ENCODE measurements at places on chromosomes 12 and 14.

- DNase-seq, result no peak
Observed at GRCh38 chr14:87179936-87180335, 813.0 kb downstream of the GALC start.

- no peak for DNase-seq
Observed at GRCh38 chr14:36493761-36494160, 26.3 kb downstream of the NKX2-1 start.

- DNase-seq, result no peak
Observed at GRCh38 chr12:92389466-92389865, 243.8 kb upstream of the BTG1 start.

DNA sequence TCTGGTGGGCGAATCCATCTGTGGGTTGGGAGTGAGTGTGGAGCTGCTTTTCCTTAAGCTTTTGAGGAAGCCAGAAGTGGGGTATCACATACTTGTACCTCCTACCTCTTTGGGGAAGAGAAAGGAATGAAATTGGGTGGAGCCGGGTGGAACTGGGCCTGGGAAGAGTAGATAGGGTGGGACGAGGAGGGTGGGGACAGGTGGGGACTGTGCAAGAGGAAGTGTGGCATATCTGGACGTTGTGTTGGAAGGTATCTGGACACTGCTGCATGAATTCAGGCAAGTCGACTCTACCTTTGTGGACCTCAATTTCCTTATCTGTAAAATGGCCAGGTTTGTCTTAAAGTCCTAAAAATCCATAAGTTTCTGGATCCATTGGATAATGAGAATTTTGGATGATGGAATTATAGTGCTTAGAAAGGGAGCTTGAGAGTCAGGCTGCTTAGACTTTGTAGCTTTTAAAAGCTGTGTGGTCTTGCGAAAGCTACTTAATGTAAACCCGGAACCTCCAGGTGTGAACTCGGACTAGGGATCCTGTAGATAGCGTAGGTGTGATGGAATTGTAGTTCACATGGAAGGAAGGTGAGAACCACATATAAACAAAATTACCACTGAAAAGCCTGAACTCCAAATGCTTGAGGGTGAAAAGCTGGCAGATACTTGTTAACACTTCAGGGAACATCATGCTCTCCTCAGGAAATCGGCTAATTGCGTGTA lies 2.1 kb downstream of the VRTN start:
- no peak for DNase-seq

DNA sequence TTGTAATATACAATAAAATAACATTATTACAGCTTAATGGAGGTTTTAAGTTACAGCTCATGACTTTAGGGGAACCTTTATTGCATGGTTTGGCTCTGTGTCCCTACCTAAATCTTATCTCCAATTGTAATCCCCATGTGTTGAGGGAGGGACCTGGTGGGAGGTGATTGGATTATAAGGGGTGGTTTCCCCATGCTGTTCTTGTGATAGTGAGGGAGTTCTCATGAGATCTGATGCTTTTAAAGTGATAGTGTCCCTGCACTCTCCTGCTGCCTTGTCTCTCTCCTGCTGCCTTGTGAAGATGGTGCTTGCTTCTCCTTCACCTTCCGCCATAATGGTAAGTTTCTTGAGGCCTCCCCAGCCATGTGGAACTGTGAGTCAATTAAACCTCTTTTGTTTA lies 132.1 kb upstream of the SYT1 start:
- no peak for DNase-seq

DNA sequence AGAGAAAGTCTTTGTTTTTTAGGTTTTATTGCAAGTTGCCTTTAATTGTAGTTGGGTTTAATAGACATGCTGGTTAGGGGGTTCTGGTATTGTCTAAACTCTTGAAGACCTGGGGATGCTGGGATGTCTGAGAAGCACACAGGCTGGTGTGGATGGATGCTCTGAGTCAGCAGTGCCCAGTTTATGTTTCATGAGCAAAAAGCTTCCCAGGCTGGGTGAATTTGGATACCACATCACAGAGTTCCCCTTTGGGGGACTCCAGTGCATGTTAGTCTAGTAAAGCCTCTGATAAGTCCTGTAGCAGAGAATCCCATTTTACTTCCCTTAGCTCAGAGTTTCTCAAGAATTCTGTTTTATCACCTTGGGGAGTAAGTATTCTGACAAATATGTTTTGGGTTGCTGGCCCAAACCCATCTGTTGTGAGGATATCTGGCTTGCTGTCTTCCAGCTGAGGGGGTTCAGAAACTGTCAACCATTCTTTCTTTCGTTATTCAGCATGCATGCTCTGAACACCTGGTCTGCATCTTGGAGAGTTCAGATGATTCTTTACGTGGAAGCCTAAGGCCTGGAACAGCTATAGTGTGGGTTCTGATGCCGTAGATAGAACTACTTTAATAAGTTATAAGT lies 509.1 kb downstream of the VRK1 start:
- DNase-seq, result no peak

DNA sequence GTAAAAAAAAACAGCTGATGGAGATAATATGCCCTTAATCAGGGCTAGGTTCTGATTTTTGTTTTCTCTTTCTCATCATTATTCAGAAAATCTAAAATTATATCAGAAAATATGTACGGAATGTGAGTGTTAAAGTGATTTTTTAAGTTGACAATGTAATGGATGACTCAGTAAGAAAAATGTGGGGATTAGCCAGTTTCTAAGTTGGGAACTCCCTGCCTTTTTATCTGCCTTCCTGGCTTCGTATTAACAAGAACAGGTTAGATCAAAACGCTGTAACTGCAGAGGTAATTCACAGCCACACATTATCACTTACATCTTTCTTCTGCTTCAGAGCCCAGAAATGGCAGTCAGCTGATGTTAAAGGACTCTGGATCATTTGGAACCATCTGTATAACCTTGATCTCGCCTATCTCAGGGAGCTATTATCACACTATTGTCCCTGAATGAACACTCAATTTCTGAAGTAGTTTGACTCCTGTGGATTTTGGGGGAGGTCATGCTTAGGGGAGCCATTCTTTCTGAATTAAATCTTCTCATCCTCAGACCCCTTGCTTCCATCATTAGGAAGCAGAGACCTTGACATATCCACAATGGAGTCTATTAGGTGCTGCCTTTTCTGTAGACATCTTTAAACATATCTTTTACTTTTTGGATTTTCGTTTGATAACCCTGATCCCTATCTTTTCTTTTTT lies 135.7 kb upstream of the SLC16A7 start:
- DNase-seq, result no peak

DNA sequence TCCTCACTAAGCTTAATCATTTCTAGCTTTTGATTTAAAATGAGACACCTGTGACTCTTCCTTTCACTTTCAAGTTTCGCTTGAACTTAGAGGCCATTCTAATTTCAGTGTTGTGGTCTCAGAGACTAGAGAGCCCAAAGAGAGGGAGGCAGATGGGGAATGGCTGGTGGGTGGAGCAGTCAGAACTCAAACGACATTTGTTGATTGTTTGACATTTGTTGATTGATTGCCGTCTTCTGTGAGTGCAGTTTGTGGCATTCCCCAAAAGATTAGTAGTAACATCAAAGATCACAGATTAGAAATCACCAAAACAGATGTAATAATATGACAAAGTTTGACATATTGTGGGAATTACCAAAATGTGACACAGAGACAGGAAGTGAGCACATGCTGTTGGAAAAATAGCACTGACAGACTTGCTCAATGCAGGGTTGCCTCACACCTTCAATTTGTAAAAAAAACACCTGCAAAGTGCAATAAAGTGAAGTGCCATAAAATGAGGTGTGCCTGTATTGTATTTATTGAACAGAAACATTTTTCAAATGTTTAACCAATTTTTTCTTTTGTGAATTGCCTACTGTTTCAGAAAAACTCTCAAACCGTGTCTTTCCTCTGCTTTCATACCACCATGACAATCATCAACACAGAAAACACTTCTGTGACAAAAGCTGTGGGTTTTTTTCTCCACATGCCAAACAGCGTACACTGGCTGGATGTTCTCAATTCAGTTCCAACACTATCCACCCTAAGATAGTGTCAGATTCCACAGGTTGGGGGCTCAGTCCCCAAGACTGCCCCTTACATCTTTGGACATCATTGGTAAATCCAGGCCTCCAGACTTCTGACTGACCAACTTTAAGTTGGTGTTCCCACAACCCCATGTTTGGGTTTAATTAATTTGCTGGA lies 376.3 kb upstream of the RGS6 start:
- peak; percentile 34 for DNase-seq

GRCh38 chr12:96486751-96487613 lies 2.4 kb upstream of the CFAP54 start:
- DNase-seq, result no peak

GRCh38 chr14:92950773-92951172 lies 27.8 kb downstream of the CHGA start:
- DNase-seq, result no peak

- no peak for DNase-seq
Observed at GRCh38 chr12:3077572-3078081, 448 bp downstream of the TSPAN9 start.

- DNase-seq, result no peak
Observed at GRCh38 chr14:20035449-20035848, 389 bp downstream of the OR4K13 start.

- DNase-seq, result no peak
Observed at GRCh38 chr12:129893691-129894090, 10.1 kb downstream of the TMEM132D start.

DNA sequence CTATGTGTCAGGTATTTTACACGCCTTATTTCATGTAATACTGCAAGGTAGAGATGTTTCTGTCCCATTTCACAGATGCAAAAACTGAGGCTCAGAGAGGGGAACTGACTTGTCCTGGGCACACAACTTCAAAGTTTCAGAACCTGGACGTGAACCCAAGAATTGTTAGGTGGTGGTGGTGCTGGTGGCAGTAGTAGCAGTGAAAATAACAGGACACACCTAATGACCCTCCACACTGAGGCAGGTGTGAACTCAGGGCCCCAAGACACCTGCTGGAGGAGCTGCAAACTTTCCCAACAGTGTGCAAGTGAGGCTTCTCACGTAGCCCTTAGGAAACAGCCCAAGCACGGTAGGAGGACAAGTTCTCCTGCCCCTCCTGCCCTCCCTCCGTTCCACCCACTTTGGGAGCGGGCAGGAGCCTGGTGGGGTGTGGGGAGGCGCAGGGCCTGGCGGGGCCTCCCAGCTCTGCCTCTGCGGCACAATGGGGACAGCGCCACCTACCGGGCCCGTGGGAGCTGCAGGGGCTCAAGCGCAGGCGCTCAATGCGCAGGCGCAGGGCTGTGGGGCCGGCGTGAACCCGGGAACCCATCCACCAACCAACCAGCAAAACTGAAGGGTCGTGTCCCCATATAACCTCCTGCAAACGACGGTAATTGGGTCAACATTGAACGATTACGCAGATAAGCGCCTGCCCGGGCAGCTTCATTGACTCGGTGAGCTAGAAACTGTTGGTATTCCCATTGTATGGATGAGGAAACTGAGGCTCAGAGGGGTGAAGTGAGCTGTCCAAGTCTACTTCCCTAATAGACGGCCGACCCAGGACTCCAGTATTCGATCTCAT lies 12.0 kb upstream of the TRPV4 start:
- DNase-seq, result peak; percentile 81

DNA sequence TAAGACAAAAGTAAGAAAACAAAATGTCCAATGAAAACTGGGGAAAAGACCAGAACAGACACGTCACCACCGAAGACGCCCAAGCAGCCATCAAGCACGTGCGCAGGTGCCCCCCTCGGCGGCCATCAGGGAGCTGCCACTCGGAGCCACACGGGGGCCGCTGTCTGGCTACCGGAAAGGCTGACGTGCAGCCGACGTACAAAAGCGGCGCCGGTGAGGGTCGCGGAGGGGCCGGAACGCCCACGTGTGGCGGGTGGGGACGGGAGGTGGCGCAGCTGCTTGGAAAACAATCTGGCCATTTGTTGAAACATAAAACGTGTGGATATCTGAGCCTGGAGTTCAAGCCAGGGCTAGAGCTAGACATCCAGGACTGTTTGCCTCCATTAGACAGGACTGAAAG lies 60.7 kb downstream of the GALNT9 start:
- DNase-seq, result no peak

- no peak for DNase-seq
Observed at GRCh38 chr12:106655577-106655976, 72.8 kb downstream of the RFX4 start.

DNA sequence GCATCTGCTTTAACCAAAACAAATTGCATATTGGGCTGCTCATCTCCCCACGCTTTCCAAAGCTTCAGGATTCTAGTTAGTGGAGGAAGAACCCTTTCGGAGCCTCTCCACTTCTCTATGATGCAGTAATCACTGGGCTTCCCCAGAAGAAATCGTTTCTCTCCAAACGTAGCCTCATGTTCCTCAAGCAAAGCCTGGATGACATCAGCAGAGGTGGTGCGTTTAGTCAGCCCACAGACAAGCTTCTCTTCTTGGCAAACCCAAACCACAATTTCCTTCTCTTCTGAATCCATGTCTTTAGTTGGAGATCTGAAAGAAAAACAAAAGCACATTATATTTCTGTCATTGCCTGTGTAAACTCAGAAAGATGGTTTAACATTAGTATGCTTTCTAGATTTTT lies 30.6 kb downstream of the RASSF9 start:
- DNase-seq, result no peak

- DNase-seq, result no peak
Observed at GRCh38 chr14:82342596-82342995, 808.9 kb upstream of the SEL1L start.

DNA sequence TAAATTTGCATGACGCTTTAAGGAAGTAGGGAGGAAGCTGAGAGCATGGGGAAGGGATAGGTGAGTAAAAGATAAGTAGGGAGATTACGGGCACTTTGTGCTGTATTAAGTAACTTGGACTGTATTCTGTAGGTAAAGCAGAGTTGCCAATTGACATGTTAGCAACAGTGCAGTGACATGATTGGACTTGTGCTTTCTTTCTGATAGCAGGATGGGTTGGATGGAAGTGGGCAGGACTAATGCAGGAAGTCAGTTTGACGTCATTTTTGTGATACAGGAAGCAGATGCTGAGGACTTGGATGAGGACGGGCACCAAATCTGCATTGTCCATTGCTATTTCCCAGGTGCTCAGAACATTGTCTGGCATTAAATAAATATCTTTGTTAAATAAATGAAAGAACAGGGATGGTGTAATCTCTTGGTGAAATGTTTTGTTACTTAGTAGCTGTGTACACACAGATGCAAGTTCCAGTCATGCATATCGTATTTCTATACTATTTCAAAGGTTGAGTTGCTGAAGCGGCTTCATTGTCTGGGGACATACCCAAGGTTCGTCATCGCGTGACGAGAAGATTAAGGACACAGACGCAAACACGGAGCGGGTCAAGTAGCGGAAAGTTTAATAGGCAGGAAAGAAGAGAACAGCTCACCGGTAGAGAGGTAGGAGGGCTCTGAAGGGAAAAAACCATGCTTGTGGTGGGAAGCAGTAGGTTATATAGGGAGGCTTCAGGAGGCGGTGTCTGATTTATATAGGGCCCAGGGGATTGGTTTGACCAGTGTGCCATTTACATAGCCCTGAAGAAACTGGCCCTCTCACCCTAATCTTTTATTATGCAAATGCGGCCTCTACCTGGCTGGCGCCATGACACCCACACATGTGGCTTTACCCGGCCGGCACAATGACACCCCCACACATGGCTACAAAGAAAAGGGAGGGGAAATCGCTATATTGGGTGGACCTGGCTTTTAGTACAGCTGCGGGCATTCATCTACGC lies 30.7 kb downstream of the GUCY2C start:
- no peak for DNase-seq

- DNase-seq, result no peak
Observed at GRCh38 chr12:131990066-131990979, 40.6 kb downstream of the EP400 start.

GRCh38 chr12:15278816-15279658 lies 43.3 kb upstream of the PTPRO start:
- no peak for DNase-seq
